Tibial artery (tissue), 4 donors: ENCODE measurements at places on chromosomes 13 and 19.

DNA sequence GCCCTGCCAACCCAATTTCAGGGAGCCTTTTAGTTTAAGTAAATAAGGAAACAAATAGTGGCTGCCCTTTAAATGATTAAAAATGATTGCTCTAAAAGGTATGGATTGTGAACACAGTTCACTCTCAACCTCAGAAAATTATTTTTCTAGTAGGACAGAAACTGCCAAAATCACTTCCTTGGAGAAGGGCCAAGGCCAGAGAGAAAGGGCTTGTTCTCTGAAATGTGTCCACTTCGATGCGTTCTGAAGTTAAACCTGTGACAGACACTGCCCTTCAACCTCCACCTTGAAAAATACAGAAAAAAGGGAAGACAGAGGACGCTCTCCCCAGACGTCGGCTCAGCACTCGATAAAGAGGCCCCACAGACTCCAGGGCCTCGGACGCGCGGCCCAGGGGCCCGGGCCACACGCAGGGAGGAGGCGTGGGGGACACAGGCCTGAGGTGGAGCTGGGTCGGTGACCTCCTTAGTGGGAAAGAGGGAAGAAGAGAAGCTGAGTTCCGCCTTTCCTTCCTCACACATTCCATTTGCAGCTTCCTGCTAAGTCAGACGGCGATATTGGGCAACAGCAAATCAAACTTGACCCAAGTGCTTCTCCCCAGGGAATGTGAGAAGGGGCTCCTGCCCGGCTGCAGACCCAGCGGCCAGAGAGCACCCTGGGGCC lies 63.6 kb downstream of the RASA3 start:
- peak; percentile 72 for DNase-seq

DNA sequence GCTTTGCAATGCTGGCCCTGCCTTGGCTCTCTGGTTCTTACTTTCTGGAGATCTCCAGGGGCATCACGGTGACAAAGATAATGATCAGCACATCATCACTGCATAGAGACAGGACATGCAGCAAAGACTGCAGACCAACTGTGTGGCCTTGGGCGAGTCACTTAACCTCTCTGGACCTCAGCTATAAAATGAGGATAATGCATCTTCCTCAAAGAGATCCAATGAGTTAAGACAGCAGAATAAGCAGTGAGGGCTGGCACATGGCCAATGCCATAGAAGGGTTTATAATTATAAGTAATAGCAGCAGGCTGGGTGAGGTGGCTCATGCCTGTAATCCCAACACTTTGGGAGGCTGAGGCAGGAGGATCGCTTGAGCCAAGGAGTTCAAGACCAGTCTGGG lies 2.4 kb downstream of the MAG start:
- DNase-seq: no peak

GRCh38 chr13:75480671-75481175 lies 1.2 kb downstream of the TBC1D4 start:
- peak; percentile 28 for DNase-seq

GRCh38 chr19:33421368-33421767 lies 47.9 kb downstream of the CEBPG start:
- no peak for DNase-seq

DNA sequence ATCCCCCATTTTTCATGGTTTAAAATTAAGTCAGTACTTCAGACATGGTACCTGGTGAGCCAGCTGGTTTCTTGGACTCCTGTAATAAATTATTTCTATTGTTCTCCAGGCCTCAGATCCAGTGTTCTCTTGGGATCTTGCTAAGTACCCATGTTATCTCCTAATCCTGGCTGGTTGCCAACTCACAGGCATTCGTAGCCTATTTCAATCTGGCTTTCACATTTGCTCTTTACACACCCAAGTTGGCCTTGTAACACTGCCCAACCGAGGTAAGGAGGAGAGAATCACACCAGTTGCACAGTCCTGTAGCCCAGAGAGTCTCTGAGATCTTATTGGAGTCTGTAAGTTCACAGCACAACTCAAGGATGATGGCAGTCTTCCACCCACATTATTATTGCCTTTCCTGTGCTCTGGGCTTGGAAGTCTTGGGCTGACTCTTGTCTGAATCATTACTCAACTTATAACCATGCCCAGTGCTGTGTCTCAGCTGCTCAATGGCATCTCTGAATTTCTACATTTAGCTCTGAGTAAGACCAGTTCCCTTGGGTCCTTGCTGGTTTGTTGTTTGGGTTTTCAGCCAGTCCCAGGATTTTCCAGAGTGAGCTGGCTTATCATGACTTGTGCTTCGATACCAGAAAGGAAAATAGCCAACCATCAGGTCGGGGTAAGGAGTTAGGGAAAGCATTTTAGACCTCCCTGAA lies 76.6 kb upstream of the KLF12 start:
- peak; percentile 65 for DNase-seq

DNA sequence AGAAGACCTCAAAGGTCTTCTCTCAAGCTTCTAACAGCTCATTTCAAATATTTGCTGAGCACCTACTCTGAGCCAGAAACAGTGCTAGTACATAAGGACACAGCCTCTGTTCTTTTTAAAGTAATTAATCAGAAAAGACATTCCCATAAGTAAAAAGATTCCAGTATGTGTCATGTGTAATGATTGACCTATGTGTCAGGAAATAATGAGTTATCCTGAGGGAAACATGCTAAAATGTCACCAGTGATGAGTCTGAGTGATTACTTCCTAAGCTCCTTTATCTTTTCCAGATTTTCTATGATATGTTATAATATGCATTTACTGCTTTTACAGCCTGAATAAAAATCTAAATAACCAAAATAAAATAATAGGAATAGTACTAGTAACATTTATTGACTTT lies 107.6 kb downstream of the SLC25A15 start:
- DNase-seq: no peak

DNA sequence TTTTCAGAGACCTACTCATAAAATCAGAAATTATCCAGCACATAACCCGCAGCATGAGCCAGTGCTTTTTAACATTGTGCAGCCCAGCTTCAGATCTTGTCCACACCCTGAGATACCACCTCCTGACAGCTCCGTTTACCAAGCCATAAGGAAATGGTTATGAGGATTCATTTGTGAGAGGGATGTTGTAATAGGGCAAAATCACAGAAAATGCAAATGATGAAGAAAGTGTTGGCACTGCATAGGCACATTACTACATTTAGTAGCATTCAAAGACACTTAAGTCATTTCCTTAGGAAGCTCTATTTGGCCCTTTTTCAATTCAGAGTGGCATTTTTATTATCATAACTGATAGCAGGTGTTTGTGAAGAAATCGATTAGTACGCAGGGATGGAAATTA lies 277.5 kb downstream of the DNAJC15 start:
- no peak for DNase-seq

DNA sequence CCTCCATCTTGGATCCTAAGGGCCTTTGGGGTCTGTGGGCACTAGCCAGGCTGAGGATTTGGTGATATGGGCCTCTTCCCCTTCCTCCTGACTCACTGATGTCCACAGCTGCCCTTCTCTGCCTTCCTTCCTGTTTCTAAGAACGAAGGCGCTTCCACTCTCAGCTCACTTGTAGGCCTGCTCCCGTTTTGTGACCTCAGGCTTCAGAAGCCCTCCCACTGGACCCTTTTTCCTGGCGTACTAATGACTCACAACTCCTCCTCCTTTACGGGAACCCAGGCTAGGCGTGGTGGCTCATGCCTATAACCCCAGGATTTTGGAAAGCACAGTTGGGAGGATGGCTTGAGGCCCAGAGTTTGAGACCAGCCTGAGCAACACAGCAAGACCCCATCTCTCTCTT lies 55.6 kb downstream of the TMED1 start:
- peak; percentile 77 for DNase-seq

DNA sequence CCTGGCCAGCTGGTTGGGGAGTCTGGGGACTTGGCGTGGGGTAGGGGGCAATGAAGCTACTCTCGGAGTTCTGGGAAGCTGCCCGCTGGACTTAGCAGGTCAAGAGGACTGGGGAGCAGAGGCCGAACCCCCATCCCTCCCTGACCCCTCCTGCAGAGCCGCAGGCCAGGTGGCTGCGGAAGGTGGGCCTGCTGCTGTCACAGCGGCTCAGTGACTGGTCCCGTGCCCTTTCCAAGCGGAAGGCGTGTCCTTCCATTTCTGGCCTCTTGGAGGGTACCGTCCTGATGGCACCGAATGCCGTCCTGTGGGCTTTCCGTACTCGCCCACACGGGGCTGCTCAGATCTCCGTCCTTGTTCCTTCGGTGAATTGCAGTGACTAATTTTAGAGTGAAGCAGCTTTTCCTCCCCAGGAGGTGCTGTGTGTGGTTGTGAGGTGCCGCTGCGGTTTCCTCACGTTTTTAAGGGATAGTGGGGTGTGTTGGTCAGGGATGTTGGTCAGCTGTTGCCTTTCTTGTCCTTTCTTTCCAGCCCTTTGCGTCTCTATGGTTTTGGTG lies 20.8 kb downstream of the DOT1L start:
- no peak for DNase-seq

- DNase-seq: no peak
These were observed 4.2 kb downstream of the MED16 start for GRCh38 chr19:888581-889385.

GRCh38 chr19:2683430-2684003 lies 19.0 kb downstream of the GNG7 start:
- DNase-seq: no peak

DNA sequence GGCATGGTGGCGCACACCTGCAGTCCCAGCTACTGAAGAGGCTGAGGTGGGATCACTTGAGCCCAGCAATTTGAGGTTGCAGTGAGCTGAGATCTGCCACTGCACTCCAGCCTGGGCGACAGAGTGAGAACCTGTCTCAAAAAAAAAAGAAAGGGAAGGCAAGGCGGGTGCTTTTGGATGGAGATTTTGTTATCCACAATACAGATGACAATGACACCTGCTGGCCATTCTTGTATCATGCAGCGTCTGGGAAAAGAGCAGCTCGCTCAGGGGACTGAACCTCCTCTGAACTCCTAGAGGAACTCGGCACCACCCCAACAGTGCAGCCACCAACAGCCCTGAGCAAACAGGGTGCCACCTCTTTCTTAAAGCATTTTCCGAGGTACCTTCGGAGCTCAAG lies 22.8 kb downstream of the HAUS8 start:
- DNase-seq: peak; percentile 50

DNA sequence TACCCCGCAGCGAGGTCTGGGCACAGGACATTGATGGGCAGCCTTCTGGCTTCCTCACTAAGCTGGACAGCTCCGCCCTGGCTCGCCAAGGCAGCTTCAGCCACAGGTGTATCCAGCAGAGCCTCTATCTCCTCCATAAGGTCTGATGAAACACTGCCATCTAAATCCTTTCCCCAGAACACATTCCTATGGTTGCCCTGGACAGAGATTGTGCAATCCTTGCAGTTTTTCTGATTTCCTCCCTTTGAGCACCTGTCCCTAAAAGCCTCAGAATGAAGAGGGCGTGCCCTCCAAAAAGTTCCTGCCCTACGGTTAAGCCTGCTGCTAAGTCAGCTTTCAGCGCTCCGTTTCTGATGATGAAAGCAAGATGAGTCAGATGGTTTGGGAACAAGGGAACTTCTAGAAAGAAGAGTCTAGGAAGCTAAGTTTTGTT lies 21.0 kb downstream of the CLEC4M start:
- no peak for DNase-seq

DNA sequence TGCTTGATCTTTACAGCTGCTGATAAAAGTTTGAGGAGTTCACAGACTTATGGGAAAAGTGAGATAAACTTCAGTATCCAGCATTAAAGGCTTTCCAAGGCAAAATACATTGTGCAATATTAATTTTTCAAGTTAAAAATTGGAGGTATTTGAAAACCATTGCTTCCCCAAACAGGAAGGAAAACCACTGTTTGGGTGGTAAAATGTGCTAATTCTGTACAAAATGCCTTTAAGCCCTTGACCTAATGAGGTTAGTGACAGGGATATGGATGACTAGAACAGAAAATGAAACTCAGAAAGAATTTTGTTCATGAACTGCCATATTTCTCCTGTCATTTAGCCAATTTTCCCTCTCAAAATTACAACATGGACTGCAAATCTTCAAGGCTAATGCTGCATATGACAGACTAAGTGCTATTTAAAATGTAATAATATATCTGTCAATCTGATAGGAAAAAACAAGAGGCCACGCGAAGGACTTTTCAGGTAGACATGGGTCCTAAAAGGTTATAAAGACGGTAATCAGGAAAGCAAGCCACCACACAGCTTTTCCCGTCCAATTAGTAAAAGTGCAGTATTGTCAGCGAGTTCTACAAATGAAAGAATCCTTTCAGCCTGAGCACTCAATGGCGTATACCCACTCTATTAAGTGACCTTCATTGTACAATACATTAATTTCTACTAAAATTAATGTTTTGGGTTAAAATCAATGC lies 212.8 kb downstream of the ENOX1 start:
- DNase-seq: no peak

- peak; percentile 87 for DNase-seq
These were observed 12.6 kb upstream of the ZNF414 start for GRCh38 chr19:8526345-8527091.

GRCh38 chr19:1125601-1126467 lies 22.0 kb downstream of the GPX4 start:
- peak; percentile 22 for DNase-seq

DNA sequence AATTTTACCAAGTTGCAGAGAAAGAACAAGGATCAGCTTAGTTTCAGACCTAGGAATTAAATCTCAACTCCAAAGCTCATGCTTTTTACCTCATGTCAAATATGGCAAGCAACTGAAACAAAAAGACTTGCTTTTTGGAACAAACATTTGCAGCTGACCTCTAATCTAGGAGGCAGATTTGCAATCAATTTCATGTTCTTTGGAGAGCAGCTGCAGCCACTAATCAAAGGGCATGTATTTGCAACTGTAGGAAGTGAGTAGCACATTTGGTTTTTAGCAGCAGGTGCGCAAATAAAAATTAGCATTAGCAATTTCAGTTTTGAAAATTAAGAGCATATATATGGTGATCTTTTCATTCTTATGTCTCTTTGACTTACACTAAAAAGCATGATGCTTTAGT lies 459.3 kb upstream of the SLC10A2 start:
- no peak for DNase-seq

GRCh38 chr13:83449668-83450395 lies 432.4 kb downstream of the SLITRK1 start:
- no peak for DNase-seq

DNA sequence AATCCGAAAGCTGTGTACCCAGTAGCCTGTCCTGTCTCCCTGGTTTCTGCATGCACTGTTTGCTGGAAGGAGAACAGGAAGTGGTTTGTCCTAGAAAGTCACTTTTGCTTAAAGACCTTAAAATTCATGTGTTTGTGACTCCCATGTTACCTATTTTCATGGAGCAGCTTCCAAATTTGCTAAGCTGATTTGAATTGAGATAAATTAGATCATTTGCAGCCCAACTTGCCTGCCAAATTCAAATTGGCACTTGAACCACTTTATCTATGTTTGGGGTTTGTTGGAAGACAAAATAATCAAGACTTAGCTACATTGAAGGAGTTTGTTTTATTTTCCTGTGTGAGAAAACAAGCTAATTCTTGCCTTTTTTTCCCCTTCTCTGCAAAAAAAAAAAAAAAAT lies 532.5 kb downstream of the DIAPH3 start:
- DNase-seq: no peak

DNA sequence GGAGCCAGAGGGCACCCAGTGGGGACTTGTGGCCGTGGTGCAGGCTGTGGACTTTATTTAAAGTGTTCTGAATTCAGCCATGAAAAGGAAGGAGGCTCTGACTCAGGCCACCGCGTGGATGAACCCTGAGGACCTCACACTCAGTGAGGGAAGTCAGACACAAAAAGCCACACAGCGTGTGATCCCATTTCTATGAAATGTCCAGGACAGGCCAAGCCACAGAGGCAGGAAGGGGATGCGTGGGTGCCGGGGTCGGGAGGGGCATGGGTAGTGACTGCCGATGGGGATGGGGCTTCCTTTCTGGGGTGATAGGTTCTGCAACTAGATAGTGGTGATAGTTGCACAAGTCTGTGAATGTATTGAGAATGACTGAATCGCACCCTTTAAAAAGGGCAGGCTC lies 8.7 kb upstream of the ZBTB7A start:
- DNase-seq: no peak

- DNase-seq: no peak
These were observed 13.2 kb downstream of the PGLS start for GRCh38 chr19:17524651-17525050.
